ENCODE measurements at places on chromosomes 5 and 9.

DNA sequence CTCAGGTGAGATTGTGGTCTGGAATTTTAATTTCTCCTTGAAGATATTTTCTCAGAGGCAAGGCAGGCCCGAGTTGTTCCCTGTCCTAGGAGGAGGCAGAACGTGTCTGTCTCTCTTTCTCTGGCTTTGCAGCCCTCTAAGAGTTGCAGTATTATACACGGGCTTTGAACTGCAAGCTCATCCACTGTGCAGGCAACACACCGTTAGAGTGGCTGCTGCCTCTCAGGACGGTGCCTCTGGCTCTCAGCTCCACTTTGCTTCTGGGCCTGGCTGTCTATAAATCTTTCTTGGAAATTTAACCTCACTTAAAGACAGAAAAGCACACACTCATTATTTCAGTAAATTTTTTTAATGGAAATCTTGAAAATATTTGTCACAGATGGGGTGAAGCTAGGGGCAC, 170.1 kb upstream of the ADCY2 start:
- DNase-seq, result no peak

DNA sequence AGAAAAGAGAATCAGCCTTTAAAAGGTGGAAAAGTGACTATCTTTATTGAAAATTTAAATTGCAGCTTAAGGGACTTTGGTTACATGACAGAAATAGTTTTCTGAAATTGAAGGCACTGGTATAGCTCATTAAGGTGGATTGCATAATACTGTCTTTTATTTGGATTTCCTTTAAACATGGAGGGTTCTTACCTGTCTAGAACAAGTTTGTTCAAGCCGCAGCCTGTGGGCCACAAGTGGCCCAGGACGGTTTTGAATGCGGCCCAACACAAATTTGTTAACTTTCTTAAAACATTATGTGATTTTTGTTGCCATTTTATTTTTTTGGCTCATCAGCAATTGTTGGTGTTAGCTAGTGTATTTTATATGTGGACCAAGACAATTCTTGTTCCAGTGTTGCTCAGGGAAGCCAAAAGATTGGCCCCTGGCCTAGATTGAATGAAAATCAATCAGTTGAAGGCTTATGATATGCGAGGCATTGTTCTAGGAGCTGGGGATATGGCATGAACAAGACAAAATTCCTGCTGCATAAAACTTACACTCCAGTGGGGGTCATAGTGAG, 18.0 kb downstream of the NNT start:
- DNase-seq, result no peak

DNA sequence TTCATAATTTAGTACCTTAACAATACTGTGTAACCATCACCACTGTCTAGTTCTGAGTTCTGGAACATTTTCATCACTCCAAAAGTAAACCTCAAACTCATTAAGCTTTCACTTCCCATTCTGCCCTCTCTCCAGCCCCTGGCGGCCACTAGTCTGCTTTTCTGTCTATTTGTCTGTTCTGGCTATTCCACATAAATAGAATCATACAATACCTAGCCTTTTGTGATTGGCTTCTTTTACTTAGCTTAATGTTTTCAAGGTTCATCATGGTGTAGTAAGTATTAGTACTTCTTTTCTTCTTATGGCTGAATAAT, 138.7 kb downstream of the RAPGEF6 start:
- no peak for DNase-seq

DNA sequence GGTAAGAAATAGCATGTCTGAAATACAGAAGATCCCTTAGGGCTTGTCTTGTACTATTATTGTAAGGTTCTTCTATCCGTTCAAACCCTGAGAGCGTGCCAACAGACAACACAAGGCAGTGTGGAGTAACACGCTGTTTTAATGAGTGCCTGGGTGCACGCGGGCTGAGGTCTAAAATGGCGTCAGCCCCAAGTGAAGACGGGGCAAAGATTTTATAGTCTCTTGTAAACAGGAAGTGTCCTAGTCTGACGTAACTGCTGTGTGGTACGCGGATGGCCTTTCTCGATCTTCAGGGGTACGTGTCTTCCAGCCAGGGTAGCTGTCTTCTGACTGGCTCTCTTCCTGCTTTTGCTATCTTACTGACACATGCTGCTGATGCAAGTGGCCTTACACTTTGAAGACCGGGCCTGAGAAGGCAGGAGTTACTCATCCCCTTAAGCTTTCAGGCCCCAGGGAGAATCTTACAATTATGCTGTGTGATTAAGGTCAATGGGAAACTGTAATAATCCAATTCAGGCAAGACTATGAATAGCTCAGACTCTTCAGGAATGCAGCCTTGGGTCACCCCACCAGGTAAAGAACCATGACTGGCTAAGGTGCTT, 1812.0 kb upstream of the CDH9 start:
- DNase-seq, result no peak

- DNase-seq, result no peak
Observed at GRCh38 chr9:38526591-38526990, 93.8 kb downstream of the ANKRD18A start.

GRCh38 chr5:126492939-126493338, 69.7 kb downstream of the GRAMD2B start:
- DNase-seq, result no peak

- DNase-seq, result no peak
Observed at GRCh38 chr9:126229501-126229900, 97.1 kb upstream of the MVB12B start.

GRCh38 chr5:74035521-74035937, 409.5 kb downstream of the ARHGEF28 start:
- no peak for DNase-seq

DNA sequence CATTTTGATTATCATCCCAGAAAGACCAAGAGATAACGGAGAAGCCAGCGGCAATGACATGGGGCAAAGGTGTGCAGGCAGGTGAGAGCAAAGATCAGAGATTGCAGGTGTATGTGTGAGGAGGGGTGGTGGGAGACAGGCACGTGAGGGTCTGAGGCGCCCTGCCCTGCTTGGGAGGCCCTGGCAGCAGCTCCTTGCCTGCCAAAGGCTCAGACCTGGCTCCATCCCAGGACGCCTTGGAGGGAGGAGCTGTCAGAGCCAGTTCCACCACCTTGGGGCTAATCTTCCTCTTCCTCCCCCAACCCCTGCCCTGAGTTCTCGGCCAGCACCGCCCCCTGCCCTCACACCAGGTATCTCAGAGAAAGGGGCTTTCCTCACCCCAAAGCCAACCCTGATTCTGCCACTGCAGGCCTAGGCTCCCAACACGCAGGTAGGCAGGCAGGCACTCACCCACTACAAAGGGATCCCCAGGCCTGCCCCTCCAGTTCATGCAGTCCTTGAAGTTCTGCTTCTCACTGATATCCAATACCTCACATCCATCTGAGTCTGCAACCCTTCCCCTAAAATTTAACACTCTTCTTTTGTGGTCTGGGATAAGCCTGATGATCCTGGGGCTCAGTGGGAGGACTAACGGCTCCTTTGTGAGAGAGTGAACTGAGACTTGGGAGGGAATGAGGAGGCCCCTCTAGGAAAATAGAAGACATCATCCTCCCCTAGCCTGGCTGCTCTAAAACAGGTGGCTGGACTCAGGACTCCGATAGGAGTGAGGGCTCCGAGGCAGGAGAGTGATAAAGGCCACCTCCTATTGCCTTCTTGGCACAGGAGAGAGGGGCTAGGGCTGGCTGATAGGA, 1.8 kb downstream of the AQP3 start:
- peak; percentile 5 for DNase-seq

DNA sequence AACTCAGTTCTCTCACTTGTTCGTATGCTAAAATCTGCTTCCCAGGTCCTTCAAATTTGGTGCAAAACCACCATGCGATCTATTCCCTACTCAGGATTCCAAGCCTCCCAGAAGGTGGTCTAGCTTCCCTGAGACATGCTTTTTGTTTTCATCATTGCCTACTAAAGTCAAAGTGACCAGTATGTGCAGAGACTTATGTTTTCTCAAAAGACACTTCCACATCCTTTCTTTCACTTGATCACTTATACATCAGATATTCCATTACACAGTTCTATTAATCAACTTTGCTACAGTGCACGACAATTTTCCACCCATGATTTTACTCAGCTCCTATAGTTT, 242.1 kb downstream of the PAPPA start:
- no peak for DNase-seq

DNA sequence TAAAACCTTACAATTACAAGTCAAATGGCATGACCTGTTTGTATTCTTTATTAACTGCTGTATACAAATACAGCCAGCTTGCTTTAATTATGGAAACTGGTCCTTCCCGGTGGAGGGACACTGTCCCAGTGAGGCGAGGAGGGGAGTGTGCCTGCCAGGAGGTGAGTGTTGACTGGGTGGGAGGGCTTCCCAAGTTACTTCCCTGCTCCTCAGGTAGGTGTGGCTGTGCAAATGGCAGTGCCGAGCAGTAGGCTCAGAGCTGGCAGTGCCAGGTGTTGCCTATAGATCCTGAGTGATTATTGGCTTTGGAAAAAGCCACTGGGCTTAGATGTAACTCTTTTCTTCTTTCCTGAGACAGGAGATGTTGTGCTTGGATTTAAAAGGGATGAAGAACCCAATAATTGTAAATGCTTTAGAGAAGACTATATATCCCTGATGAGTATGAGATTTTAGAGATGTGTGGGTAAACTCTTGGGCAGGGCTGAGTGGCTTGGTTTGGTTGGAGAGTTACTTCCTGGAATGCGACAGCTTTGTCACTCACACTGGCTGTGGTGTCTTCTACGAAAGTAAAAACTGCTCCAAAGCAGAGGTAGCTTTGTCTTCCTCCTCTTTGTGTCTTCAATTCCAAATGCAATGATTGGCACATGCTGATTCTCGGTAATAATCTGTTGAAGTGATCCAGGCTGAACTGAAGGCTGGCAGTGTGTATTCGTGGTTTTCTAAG, 43.7 kb downstream of the GLRX start:
- DNase-seq, result no peak

DNA sequence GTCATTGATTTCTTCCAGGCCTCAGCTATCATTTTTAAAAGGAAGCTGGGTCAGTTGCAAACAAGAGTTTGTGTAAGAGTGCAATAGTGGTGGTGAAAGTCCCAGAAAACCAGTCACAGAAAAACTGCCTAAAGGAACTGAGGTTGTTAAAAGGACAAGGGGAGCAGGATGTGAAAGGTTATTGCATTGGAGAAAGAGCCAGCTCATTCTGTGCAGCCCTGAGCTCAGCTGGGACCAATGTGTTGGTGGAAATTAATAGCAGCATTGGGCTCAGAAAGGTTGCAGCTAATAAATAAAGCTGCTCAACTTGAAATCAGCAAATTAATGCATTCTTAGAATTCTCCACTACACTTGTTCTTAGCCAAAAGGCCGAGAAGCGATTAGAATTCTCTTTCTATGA, 34.9 kb downstream of the NREP start:
- DNase-seq, result no peak

DNA sequence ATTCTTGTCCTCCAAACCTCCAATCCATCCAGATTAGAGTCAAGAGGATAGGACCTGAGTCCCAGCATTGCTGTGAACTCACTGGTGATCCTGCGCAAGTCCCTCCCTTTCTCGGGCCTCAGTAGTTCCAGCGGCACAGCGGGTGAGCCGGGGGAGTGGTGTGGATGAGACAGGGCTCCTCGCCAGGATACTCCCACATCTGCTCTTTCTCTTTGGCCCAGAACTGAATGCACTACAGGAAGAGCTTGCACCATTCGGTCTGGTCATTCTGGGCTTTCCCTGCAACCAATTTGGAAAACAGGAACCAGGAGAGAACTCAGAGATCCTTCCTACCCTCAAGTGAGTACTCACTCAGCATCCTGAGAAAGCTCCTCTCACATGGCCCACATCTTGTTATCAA, 6.3 kb downstream of the GPX3 start:
- no peak for DNase-seq

- no peak for DNase-seq
Observed at GRCh38 chr5:153350175-153350883, 140.1 kb upstream of the GRIA1 start.

- no peak for DNase-seq
Observed at GRCh38 chr5:139410121-139410992, 6.5 kb upstream of the SPATA24 start.

GRCh38 chr5:109838157-109838556, 148.4 kb downstream of the MAN2A1 start:
- no peak for DNase-seq

- no peak for DNase-seq
Observed at GRCh38 chr5:132427281-132428146, 58.0 kb downstream of the SLC22A5 start.

DNA sequence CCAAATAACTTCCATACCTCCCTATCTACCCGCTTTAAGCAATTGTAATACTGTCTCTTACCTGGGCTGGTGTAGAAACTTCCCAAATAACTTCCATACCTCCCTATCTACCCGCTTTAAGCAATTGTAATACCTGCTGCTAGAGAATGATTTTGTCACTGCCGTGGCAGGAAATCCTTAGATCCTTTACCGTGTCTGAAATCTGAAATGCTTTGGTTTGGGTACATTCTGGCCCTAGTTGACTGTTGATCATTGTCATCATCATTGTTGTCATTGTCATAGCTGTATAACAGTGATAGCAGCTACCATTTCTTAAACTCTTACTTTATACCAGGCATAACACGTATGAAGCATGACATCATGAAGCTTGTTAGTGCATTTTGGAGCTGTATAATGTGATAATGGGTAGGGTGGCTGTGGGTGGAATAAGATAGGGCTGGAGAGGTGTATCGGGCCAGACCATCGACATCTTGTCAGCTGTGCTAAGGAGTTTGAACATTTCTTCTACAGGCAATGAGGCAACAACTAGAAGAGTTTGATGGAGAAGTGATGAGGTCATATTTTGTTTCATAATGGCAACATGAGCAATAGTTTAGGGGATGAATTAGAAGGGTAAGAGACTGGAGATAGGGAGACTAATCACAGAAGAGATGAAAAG, 15.7 kb downstream of the PIP5K1B start:
- no peak for DNase-seq

DNA sequence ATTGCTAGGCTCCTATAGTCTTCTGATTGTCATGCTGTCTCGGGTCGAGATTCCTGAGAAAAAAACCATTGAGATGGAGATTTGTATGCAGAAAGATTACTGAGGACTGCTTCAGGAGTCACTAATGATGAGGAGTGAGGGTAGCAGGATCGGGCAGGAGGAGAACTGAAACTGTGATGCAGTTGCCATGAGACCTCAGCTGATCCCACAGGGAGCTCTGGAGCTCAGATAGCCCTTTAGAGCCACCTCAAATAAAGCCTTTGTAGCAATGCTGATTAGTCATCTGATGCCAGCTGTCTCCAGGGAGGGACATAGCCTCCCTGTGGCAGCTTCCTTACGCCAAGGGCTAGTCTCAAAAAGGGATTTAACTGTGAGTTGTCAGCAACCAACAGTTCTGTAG, 256.9 kb downstream of the DMAC1 start:
- DNase-seq, result no peak

GRCh38 chr5:112063856-112064255, 306.9 kb upstream of the NREP start:
- no peak for DNase-seq

DNA sequence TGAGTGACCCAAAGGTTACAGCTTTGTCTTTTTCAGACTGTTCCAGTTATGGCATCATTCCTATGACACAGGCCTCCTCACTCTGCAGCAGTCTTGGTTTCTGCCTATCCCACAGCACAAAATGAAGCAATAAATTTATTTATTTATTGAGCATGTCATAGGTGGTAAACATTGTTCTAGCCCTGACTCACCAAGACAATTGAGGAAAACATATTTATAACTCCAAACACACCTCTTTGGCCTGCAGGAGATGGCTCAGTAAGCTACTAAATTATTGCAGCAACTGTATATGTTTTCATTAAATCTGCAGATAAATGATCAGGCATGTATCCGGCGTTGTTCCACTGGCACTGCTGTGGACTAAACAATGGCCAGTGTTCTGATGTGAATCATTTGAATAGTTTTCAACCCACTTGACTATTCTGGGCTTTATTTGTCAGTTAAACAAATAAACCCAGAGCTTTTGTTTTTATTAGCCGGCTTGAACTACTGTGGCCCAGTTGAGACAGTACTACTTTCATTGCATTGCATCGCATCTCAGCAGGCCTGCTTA, 83.2 kb downstream of the FOXD1 start:
- no peak for DNase-seq

GRCh38 chr5:516338-516925, 7.8 kb downstream of the SLC9A3 start:
- DNase-seq, result no peak

Measured in effector CD8-positive, alpha-beta T cell (primary cell).